ENCODE measurements at places on chromosomes 13 and 19.

GRCh38 chr13:33383724-33384577 lies 98.4 kb upstream of the STARD13 start:
- peak; percentile 42 for DNase-seq

GRCh38 chr19:41427647-41428480 lies 690 bp upstream of the B3GNT8 start:
- peak; percentile 25 for DNase-seq

- DNase-seq, result no peak
Observed at GRCh38 chr19:16336571-16336970, 11.9 kb downstream of the KLF2 start.

DNA sequence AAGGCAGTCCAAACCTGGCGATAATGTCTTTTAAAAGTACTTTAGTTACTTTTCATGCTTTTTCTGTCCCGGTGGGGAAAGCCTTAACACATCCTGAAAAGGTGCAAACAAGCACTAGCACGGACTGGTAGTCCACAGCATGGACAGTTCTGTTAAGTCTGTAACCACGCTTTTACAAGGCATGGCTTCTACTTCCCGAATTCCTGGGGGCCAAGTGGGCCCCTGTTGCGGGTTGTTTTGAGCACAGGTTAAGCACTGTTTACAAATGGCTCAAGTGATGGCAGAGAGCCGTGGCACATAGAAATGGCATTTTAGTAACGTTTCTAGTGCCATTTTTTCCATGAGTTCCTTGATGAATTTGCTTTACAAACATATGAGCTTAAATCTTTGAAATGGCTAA lies 37.6 kb downstream of the ZNF493 start:
- no peak for DNase-seq

DNA sequence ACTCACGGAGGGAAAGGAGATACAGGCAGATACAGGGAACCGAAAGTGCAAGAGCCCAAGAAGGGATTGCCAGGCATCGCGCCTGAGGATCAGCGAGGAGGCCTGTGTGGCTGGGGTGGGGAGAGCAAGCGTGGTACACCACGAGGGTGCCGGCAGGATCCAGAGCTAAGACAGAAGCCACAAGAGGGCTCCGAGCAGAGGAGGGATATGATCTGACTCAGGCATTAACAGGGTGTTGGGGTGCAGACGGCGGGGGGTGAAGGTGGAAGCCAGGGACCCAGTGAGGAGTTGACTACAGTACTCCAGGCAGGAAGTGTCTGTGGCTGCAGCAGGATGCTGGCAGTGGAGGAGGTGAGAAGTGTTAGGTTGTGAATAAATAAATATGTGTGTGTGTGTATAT lies 5.4 kb upstream of the PPP1R37 start:
- DNase-seq, result no peak

Data from NCI-H187 (cell line).